ENCODE measurements at places on chromosomes 6 and 20.

- no peak for DNase-seq
- peaks cover 36% of the 10 kb centered on the region for H3K27me3 ChIP-seq
- no peaks in the 10 kb centered on the region for H3K4me1 ChIP-seq
- H3K4me3 ChIP-seq, result no peak overlapping the region
Observed at GRCh38 chr6:105988812-105989577, 97.1 kb upstream of the PRDM1 start.

GRCh38 chr20:44776980-44777379 lies 31.3 kb downstream of the KCNK15 start:
- no peak overlapping the region for H3K27ac ChIP-seq
- no peak for DNase-seq
- no peaks in the 10 kb centered on the region for H3K4me1 ChIP-seq
- no peaks in the 10 kb centered on the region for H3K27me3 ChIP-seq
- H3K4me3 ChIP-seq, result no peak overlapping the region

GRCh38 chr20:54062812-54063280 lies 7.5 kb downstream of the BCAS1 start:
- no peak overlapping the region for H3K27ac ChIP-seq
- peaks cover 12% of the 10 kb centered on the region for H3K4me1 ChIP-seq
- H3K36me3 ChIP-seq, result no peaks in the 10 kb centered on the region
- no peaks in the 10 kb centered on the region for H3K27me3 ChIP-seq
- DNase-seq, result no peak

DNA sequence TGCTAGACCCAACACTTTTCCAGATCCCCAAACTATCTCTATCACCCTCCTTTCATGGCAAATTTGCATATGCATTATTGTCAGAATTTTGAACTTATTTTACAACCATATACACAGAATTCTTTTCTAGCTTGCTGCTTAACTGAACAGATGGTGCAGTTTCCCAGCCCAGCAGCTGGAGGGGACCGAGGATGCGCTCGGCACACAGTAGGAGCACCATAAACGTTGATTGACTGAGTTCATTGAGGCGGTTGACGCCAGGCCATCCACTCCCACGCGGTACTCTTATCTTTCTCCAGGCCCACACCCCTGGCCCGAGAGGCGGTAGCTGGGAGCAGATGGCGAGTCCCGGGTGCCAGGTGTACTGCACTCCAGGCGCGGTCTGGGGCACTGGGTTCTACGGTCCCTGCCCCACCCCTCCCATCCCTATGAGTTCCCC lies 6.8 kb upstream of the SOX4 start:
- H3K36me3 ChIP-seq, result no peaks in the 10 kb centered on the region
- H3K27ac ChIP-seq, result peak overlapping the region; percentile 90
- DNase-seq, result no peak
- peaks cover 25% of the 10 kb centered on the region for H3K4me1 ChIP-seq
- peak overlapping the region; percentile 81 for H3K4me3 ChIP-seq

GRCh38 chr20:47359530-47360296 lies 3.2 kb upstream of the ZMYND8 start:
- H3K27ac ChIP-seq, result peak overlapping the region; percentile 100
- H3K4me3 ChIP-seq, result no peak overlapping the region
- no peaks in the 10 kb centered on the region for H3K36me3 ChIP-seq
- no peak for DNase-seq
- no peaks in the 10 kb centered on the region for H3K27me3 ChIP-seq
- peaks cover 63% of the 10 kb centered on the region for H3K4me1 ChIP-seq

DNA sequence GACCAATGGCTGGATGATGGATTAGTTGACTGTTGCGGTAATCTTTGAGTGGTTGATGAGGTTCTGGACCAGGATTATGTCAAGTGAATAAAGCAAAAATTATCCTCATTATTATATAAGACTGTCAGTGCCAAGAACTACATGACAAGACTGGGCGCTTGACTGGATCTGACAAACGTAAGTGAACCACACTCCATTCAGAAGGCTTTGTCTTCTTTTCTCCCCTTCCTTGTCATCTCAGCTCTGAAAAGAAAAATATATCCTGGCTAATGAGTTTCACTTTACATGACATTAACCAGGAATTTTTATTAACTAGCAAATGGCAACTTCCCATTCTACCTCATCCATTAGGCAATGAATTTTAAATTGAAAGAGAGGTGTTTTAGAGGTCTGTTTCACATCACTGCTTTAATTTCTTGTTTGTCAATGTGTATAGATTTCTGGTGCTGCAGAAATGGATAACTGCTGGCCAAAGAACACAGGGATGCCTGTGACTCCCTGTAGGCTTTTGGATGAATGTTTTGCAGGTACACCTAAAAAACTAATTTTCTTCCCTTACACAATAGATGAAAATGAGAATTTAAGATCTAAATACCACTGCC lies 150.1 kb downstream of the ELOVL4 start:
- H3K4me3 ChIP-seq, result no peak overlapping the region
- no peak for DNase-seq
- no peaks in the 10 kb centered on the region for H3K4me1 ChIP-seq
- no peaks in the 10 kb centered on the region for H3K27me3 ChIP-seq
- H3K36me3 ChIP-seq, result no peaks in the 10 kb centered on the region

DNA sequence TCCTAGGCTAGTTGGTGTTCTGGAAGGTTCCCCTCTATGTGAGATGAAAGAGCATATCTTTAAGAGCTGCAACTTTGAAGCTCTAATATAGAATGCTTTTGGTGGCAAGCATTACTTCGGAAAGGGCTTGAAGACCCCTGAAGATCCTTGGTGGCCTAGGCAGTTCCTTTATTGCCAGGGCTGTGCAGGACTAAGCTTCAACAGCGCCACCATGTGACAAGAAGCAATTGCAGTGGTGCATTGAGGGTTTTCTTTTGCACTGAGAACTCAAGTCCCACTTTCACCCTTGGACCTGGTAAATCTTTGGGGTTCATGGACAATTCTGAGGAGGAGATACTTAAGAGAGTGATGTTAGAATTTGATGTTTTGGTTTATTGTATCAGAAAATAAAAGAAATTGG lies 237.4 kb upstream of the GMDS start:
- H3K36me3 ChIP-seq, result no peaks in the 10 kb centered on the region
- H3K27ac ChIP-seq, result no peak overlapping the region
- H3K4me3 ChIP-seq, result no peak overlapping the region
- no peaks in the 10 kb centered on the region for H3K27me3 ChIP-seq
- DNase-seq, result no peak

- no peaks in the 10 kb centered on the region for H3K36me3 ChIP-seq
- DNase-seq, result no peak
- H3K27ac ChIP-seq, result no peak overlapping the region
Observed at GRCh38 chr6:28988536-28989311, 16.4 kb downstream of the ZNF311 start.

DNA sequence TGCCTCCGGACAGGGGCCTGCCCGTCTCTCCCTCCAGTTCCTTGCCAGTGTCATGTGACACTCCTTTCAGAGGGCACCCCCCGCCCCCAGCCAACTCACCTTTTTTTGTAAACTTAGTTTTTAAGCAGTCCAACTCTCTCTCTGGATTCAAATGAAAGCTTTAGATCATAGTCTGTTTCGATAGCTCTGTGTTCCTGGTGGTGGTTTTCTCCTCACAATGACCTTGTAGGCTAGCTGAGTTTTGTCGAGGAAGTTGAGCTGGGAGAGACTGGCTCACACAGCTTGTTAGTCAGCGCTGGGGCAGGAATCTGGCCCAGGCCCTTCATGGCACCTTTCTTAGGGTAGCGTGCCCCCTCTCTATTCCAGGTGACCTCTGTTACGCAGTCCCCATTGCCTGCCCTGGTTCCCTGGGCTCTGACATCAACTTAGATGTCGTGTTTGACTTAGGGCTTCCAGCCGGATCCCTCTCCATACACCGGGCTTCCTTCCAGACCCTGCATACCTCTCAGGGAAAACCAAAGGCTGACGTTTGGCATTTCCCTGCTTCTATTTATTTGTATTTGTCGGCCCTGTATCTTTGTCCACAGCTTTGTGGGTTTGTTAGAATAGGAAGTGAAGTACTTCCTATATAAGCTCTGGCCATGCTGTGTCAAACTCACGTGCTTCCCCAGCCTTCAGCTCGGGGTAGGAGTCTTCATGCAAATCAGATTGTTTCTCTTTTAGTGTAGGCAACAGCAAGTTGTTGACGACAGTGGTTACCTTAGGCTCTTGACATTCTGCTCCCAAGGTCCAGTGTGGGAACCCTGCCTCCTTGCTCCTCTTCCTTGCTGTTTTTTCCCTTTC lies 12.7 kb downstream of the IGF2R start:
- no peaks in the 10 kb centered on the region for H3K27me3 ChIP-seq
- peak overlapping the region; percentile 70 for H3K27ac ChIP-seq
- peaks cover 98% of the 10 kb centered on the region for H3K4me1 ChIP-seq
- no peak overlapping the region for H3K4me3 ChIP-seq

GRCh38 chr6:91613481-91613880 lies 1026.6 kb upstream of the MAP3K7 start:
- no peak overlapping the region for H3K27ac ChIP-seq
- no peaks in the 10 kb centered on the region for H3K4me1 ChIP-seq
- no peak overlapping the region for H3K4me3 ChIP-seq
- no peak for DNase-seq
- no peaks in the 10 kb centered on the region for H3K27me3 ChIP-seq
- no peaks in the 10 kb centered on the region for H3K36me3 ChIP-seq

- H3K27me3 ChIP-seq, result no peaks in the 10 kb centered on the region
- no peak overlapping the region for H3K4me3 ChIP-seq
- H3K36me3 ChIP-seq, result no peaks in the 10 kb centered on the region
- no peak for DNase-seq
- H3K27ac ChIP-seq, result no peak overlapping the region
Observed at GRCh38 chr6:169943241-169944060, 192.0 kb downstream of the ERMARD start.

DNA sequence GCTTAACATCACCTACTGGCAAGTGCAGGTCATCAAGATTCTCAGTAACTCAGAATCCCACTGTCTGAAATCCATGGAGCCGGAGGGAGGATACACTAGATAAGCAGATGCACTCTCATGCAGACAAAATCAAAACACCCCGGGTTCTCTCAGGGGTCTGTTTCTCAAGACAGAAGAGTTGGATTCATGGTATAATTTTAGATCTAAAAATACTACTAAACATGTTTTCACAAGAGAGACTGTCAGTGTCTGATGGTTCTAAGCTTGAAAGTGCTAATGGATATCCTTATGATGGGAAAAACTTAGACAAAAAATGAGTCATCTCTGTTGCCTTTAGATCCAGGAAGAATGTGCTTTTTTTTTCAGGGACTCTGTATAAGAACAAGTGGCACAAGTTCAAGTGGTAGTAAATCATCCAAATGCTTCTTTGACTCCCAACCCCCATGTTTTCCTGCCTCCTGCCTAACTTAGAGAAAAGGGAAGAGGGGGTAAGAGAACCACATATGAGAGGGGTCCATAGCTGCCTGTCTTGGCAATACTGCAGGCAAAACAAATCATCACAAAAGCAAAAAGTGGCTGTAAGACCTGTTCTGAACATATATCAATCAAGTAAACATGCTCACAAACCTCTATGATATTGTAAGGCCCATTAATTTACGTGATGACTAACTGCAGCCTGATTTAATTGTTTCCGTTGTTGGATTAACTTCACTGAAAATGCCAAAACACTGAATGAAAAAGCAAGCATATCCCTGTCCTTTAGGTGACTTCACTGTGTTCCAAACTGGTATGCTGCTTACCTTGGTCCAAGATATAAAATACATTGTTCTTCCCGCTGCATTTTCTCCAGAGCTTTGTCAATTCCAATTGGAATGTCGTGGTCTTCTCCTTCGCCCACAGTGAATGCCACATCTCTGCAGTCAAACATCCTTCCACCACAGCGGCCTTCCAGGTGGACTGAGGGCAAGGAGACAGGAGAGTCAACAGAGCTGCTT lies 84.0 kb upstream of the TULP1 start:
- peaks cover 24% of the 10 kb centered on the region for H3K36me3 ChIP-seq
- no peak for DNase-seq
- no peaks in the 10 kb centered on the region for H3K27me3 ChIP-seq
- no peak overlapping the region for H3K4me3 ChIP-seq
- H3K4me1 ChIP-seq, result peaks cover 83% of the 10 kb centered on the region

DNA sequence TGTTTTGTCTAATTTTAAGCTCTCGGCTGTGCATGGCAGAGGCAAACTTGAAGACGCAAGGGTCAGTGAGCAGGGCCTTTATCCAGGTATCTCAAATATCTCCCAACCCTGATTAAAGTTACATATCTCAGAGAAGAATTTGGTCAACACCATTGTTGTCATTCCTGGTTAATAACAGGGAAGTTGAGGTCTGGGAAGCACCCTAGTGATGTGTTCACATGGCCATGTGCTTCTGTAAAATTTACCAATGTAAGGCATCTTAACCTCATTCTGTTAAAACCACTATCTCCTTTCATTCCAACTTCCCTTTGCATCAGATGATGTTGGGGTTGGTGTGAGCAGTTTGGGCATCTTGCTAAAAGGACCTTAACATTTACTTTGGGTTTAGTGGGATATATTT lies 4.0 kb upstream of the FAM110A start:
- no peaks in the 10 kb centered on the region for H3K27me3 ChIP-seq
- H3K27ac ChIP-seq, result no peak overlapping the region
- DNase-seq, result no peak
- H3K36me3 ChIP-seq, result no peaks in the 10 kb centered on the region

GRCh38 chr6:140271759-140272377 lies 897.4 kb upstream of the CITED2 start:
- no peaks in the 10 kb centered on the region for H3K36me3 ChIP-seq
- H3K4me1 ChIP-seq, result no peaks in the 10 kb centered on the region
- no peak overlapping the region for H3K27ac ChIP-seq
- H3K27me3 ChIP-seq, result no peaks in the 10 kb centered on the region
- no peak for DNase-seq
- H3K4me3 ChIP-seq, result no peak overlapping the region

DNA sequence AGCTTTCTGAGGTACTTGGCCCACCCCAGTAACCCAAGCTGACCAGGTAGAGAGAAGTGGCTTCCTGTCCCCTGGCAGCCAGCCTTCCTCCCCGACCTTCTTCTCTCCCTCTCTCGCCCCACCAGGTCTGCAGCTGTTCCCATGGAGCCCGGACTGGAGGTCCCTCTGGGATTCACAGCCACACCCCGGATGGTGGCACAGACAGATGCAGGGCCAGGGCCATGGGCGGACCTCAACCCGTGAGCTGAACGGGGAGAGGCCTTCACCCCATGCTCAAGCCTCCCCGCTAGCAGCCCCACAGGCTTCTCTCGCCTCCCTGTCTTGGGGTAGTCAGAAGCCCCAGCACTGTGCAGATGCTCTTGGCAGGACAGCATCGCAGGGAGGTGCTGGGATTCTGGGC lies 41.3 kb downstream of the CPXM1 start:
- H3K27ac ChIP-seq, result no peak overlapping the region
- DNase-seq, result no peak
- no peak overlapping the region for H3K4me3 ChIP-seq
- no peaks in the 10 kb centered on the region for H3K27me3 ChIP-seq

DNA sequence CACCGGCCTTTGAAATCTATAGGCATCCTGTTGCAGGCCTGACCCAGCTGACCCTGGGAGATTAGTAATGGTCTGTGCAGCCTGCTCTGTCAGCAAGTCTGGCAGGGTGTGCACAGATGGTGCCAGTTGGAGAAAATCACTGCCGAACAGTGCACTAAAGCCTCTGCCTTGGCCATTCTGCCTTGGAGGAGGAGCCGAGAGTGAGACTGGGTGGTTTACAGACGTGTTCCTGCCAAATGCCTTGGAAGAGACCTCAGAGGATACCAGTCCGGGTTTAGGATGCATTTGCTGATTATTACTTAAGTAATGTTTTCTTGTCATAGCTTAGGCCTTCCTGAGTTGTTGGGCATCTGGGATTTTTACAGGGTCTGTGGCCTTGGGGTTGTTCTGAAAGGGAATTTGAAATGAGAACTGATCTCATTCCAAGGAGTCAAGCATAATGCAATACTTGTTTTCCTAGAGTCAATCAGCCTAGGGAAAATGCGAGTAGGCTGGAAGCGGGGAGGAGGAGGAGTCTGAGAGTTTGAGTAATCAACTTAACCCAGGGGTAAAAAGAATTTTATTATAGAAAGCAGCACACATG lies 292.1 kb downstream of the SOX4 start:
- H3K4me1 ChIP-seq, result peaks cover 36% of the 10 kb centered on the region
- no peaks in the 10 kb centered on the region for H3K36me3 ChIP-seq
- H3K4me3 ChIP-seq, result no peak overlapping the region
- no peaks in the 10 kb centered on the region for H3K27me3 ChIP-seq
